Activated effector memory CD4-positive, alpha-beta T cell treated with anti-CD3 and anti-CD28 coated beads, Interleukin-2, amount 50 U/mL, for 16 hours (primary cell): ENCODE measurements at places on chromosomes 3 and 15.

DNA sequence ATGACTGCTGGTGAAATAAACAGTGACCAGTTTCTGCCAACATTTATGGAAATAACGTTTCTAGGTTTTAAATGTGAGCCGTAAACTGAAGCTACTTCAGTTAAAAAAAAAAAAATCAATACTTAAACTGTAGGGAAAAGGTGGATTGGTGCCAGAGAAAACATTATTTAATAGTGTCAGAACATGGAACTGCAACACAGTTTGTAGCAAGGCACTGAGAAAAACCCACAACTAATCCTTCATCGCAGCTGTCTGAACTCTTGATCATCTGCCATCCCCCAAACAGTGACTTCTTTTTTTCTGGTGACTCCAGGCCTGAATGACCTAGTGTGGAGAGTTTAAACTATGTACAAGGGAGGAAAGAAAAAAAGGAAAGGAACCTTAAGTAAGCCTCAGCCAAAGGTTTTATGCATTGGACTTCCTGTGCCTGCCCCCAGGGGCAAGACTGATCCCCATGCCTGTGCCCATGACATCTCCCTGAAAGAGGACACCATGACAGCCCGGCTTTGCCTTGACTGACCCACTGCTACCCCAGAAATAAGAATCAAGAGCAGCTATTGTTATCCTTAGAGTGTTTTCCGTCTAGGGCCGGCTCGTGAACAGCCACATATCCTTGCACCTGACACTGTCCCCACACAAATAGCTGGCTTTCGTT lies 33.1 kb downstream of the CRTAP start:
- DNase-seq = no peak

GRCh38 chr3:127858937-127859336 lies 36.6 kb upstream of the MGLL start:
- no peak for DNase-seq

- DNase-seq = no peak
These were observed 82.1 kb downstream of the DUT start for GRCh38 chr15:48413304-48413703.

DNA sequence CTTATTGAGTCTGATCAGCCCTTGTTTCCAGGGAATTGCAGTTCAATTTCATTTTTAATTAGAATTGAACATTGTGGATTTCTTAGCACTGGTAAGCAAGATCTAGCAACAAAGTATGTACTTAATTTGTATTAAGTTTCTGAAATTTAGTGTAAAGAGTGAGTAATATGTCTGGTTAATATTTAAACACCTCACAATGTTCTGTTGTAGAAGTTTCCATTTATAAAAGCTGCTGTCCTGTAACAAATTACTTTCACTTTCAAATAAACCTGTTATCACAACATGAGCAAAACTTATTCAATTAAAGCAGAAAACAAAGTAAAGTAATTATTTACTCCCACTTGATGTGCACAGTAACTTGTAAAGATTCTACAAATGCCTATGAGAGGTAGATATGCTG lies 448.5 kb downstream of the NAALADL2 start:
- no peak for DNase-seq

GRCh38 chr3:132073771-132074170 lies 39.0 kb upstream of the CPNE4 start:
- no peak for DNase-seq

GRCh38 chr3:64983583-64984359 lies 296.0 kb upstream of the ADAMTS9 start:
- no peak for DNase-seq
